ENCODE measurements at places on chromosomes 1 and 21.

DNA sequence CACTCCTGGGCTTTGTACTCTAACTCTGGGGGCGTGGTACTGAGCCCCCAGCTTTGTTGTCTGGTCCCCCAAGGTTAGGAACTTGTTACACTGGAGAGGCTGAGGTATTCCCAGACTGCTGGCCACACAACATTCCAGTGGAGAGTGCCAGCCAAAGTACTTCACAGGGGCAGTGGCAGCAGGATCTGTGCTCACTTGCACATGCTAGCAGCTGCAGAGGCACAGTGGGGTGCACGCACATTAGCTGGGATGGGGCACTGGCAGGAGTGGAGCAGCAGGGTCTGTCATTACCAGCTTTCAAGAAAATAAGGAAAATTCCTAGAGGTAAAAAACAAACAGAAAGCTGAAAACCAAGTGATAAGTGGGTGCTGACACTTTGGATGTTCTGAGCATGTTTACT, 31.0 kb downstream of the ZNF691 start:
- no peak for DNase-seq

DNA sequence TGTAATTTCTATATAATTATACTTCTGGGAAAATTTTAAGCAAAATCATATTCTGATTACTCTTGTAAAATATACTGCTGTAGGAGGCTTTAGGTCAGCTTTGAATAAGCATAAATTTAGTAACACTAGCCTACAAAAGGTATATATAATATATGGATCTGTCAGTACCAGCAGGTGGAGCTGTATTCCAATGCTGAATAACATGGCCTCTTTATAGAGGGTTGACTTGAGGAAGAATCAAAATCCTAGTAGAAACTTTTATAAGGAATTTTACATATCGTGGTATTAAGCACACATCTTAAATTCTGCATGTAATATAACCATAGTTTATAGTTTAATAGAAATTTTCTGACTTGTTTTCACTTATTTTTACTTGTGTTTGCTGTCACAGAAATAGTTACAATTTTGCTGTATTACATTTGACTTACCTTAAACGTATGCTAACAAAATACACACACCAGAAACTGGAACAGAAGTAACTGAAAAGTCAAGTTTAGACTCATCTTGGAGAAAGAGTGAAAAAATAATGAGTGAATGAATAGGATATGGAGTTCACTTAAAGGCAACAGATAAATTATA, 79.3 kb downstream of the HMCN1 start:
- no peak for DNase-seq

DNA sequence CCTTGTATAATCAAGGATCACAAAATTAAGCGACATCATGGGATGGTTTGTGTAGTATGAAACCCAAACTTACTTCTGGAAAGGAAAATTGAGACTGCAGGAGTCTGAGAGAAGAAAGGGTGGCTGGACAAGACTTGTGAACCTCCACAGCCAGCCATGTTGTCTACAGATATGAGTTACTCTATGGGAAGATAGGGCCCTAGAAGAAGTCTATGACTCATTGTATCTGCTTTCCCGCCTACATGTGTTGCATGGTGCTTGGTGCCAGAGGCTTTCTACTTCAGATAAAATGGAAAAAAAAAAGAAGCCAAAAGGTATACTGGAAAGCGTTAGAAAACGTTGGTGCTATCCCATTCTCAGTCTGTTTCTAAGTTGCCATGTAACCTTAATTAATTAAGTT, 18.7 kb upstream of the OR6N2 start:
- DNase-seq, result no peak

DNA sequence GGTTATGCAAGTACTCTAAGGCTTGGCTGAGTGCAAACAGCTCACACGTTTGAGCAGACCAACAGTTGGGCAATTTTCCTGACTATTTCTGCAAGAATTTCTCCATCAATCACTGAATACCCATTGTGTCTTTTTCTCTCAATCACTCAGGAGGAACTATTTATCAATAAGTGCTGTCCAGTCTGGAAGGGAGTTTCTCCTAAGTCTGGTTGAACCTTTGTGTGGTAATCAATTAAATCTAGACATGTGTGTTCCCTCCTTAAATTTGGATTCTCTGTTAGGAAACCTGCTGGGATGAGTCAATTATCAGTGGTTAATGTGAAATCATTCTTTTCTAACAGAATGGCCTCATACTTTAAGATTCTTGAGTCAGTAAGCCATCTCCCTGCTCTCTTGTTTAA, 6.8 kb upstream of the AADACL3 start:
- DNase-seq, result no peak

GRCh38 chr21:15441060-15441493, 288.7 kb upstream of the USP25 start:
- DNase-seq, result no peak

DNA sequence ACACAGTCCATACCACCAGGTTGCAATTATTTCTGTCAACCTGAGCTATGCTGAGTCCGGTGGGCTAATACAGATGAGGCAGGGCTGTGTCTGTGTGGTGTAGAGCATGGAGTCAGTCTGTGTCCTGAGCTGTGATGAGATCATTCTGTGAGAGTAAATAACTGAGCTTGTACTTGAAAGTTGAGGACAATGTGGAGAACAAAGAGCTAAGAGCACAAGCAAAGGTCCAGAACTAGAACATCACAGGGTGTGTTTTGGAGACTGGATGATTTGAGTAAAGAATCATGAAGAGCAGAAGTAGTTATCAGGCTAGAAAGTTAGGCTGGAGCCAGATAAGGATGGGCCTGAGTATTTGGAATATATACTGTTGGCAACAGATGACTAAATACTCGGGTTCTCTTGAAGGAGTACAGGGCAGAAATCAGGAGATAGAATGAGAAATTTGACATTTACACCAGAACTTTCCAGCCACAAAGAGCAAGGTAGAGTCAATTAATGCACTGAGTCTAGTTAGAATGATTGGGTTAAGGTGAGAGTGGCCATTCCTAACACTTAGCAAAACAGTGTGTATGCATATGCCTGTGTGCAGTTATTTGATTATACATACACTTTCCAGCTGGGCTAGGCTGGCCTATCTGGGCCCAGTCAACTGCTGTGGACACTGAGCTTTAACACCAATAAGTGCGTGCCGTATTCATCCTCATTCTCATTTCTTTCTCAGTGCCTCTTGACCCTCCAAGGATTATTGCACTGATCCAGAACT, 48.8 kb downstream of the LEPR start:
- no peak for DNase-seq

DNA sequence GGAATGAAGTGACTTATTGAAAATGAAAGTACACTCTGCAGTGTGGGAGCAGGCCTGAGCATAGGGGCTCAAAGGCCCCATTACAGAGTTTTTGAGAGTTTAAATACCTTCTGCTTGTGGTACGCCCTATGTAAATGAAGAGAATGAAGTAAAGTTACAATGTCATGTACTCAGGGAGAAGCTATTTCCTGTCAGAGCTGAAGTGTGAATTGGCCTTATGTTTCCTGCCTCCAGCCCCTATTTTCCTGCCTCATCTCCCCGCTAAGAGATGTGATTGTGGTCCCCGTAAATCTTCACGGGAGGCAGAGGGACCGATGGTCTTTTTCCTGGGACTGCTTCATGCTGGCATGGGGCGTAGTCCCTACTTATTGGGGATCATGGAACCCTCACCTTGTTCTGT, 2.5 kb upstream of the ZNF683 start:
- no peak for DNase-seq

- no peak for DNase-seq
These were observed 21.9 kb downstream of the CLCA2 start for GRCh38 chr1:86445919-86446318.

DNA sequence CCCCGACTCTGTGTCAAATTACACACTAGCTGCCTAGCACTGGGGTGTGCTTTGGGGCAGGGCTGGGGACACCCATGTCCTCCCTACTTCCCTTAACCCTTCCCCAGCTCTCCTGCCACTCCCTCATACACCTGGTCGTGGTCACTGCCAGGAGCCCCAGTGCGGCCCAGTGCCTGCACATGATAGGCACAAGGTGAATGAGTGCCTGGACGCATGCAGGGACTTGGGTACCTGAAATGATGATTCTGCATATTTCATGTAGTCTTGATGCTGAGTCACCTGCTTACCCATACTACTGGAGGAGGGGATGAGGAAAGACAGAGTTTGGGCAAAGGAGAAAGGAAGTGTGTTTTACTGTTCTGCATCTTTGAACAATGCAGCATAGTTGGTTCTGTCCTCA, 1.5 kb upstream of the VANGL2 start:
- no peak for DNase-seq

- peak; percentile 47 for DNase-seq
These were observed 69.0 kb downstream of the DHRS3 start for GRCh38 chr1:12548973-12549459.

DNA sequence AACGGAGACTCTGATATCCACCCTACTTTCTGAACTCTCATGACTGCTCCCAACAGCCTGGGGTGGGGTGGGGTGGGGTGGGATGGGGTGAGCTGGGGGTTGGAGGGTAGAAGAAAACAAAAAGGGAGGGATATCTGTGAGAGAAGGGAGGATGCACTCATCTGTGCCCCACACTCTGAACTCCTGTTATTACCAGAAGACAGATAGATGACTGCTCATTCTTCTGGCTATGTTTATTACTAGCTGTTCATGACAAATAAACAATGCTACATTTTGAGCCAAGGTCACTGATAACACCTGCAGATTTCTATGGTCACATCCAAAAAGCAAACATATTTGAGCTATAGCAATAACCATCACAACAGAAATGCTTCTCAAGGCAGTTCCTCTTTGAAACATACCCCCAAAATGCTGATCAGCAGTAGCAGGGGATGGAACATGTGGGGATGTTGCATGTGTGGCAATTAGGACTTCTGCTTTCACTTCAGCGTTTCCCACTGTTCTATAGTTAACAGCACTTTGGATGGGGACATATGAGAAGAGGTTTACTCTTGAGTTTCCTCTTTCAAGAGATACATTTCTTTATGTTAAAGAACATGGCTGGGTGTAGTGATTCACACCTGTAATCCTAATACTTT, 43.3 kb downstream of the GPR3 start:
- no peak for DNase-seq

DNA sequence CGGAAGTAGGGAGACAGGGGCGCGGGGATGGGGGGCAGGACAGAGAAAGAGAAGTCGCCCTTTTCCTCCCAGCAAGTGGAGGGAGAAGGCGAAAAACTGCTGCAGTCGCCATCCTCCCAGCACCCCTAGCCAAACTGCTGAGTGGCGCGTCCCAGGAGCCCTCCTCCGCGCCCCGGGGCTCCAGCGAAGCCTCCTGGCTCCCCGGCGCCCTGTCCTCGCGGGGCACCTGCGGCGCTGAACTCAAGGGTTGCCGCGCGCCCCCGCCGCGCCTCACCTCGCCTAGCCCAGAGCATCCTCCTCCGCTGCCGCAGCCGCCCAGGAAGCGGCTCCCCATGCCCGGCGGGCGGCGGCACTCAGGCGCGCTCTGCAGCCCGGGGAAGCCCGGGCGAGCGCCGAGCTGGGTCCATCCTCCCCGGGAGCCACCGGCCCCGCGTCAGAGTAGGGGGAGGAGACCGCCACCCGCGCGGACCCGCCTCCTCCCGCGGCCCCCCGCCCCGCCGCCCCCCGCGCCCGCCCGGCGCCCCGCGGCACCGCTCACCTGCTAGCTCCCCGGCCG, at the start of gene DAB1:
Gene DAB1, minus strand, starts transcription at position 405 of the 556 bp plus-strand sequence. CDS start 133,030 bp downstream, outside the sequence.
- DNase-seq, result no peak

Measured in left colon (tissue), 2 donors.